ENCODE measurements at places on chromosomes 4 and X. TPM values are rescaled to one million over a fixed set of nuclear protein-coding genes. Genes with fewer than 3 reads are reported as not detected.

WAS gene
- total RNA-seq = 117 TPM

EMCN gene
- not detected for total RNA-seq

CT83 gene
- not detected for total RNA-seq

GRCh38 chrX:44705817-44706551 lies 137.8 kb upstream of the DUSP21 start:
- DNase-seq = no peak
- H3K4me1 ChIP-seq = no peaks in the 10 kb centered on the region
- no peak overlapping the region for H3K4me3 ChIP-seq
- no peaks in the 10 kb centered on the region for H3K27me3 ChIP-seq

DNA sequence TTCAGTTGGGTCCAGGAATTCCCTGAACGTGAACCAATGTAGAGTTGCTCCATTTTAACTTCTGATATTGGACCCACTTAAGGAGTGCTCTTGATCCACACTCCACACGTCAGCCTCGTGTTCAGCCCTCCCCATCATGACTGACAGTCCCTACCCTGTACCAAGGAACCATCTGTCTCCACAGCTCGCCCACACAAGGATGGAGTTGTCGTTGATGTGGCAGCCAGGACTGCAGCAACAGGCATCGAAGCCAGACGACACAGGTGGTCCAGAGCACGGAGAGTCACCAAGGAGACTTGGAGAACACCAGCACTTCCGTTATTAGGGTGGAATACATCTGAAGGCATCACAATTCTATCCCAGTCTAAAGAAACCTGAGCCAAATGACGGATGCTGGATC lies 472.1 kb upstream of the NR3C2 start:
- no peaks in the 10 kb centered on the region for H3K27me3 ChIP-seq
- H3K4me1 ChIP-seq = no peaks in the 10 kb centered on the region
- no peak for DNase-seq
- no peak overlapping the region for H3K27ac ChIP-seq
- no peak overlapping the region for H3K4me3 ChIP-seq

All from activated T-helper 2 cell treated with anti-CD3 and anti-CD28 coated beads, Interferon-gamma antibody, Interleukin-2, Interleukin-4, amounts not matched to agents 10 μg/mL and 5 μg/mL and 100 μg/mL, durations not matched to agents 14 hours and 24 hours and 36 hours (primary cell).